ENCODE measurements at places on chromosomes 16 and 17.

DNA sequence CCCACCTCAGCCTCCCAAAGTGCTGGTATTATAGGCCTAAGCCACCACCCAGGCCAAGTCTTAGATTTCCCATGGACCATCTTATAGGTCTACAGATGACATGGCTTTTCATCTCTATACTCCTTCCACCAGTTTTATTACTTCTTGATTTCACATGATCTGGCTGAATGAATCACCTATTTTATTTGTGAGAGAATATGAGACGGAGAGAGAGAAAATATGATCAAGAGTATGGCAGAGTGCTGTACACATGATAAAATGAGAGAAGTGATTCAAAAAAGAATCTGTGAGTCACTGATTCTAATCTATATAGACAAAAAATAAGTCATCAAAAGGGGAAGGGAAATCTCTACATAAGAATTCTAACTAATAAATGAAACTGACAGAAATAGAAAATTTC, 13.7 kb downstream of the ACSM1 start:
- peak; percentile 32 for DNase-seq

GRCh38 chr17:81682565-81683207, 911 bp downstream of the ARL16 start:
- DNase-seq, result no peak

- no peak for DNase-seq
Observed at GRCh38 chr17:79520167-79521165, 90.4 kb downstream of the RBFOX3 start.

GRCh38 chr16:66372898-66373155, 6.3 kb downstream of the CDH5 start:
- no peak for DNase-seq

GRCh38 chr16:14564861-14565687, 65.0 kb downstream of the PARN start:
- DNase-seq, result no peak

- DNase-seq, result peak; percentile 38
Observed at GRCh38 chr16:84648595-84649510, 542 bp downstream of the KLHL36 start.

- DNase-seq, result peak; percentile 62
Observed at GRCh38 chr17:35740997-35741931, 9.8 kb downstream of the RASL10B start.

DNA sequence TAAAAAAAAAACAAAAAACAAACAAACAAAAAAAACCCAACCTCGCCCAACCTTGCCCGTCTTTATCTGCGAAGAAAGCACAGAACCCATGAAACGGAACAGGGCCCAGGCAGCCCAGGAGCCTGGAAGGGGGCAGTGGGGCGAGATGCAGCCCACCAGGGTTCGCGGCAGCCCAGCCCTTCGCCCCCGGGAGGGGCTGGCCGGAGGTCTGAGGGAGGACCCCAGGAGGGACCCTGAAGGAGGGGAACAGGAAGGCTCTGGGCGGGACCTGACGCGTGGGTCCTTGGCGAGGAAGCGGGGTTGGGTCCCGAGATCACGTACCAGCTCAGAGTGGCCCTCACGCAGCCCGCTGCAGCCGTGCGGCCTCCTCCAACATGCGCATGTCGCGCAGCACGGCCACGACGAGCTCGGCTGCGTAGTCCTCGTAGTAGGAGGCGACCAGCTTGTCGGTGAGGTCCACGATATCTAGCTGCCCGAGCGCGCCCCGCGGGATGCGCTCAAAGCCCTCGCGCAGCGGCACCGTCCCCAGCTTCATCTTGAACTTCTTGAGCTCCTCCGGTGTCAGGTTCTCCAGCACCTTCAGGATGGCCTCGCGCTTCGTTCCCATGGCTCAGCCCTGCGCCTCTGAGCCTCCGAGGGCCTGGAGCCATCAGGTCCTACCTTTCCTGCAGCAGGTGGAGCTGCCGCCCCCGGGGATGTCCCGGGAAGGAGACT, at the start of gene PYDC1:
Gene PYDC1, minus strand, starts transcription at position 714 of the 714 bp plus-strand sequence. Its CDS starts 107 bp downstream, at position 607.
- DNase-seq, result no peak

- no peak for DNase-seq
Observed at GRCh38 chr16:77290451-77291115, 91.4 kb downstream of the SYCE1L start.

DNA sequence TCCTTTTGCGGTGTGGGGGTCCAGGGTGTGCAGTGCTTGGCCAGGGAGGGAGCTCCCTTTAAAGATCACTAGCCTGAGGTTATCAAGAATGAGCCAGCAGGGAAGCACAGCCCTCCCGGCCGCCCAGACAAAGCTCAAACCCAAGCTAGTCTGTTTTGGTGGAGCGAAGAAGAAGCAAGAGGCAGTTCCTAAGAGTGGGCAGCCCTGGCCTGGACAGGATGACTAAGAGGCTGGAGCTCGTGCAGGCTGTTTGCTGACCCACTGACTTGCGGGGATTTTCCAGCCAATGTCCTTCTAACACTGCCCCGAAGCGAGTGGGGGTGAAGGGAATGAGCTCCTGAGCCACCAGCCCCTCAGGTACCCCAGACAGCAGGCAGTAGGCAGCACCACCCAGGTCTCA, 134.4 kb downstream of the COPRS start:
- DNase-seq, result no peak

- DNase-seq, result no peak
Observed at GRCh38 chr17:40547785-40548478, 17.3 kb downstream of the CCR7 start.

GRCh38 chr16:27803775-27804549, 254.0 kb downstream of the KATNIP start:
- DNase-seq, result no peak
